ENCODE measurements at places on chromosomes 5 and 9.

- no peak for DNase-seq
Observed at GRCh38 chr5:179858241-179858585, 404 bp downstream of the MRNIP start.

GRCh38 chr9:137035937-137036336 lies 4.0 kb upstream of the FUT7 start:
- DNase-seq = no peak

- no peak for DNase-seq
Observed at GRCh38 chr5:14851050-14851419, 20.5 kb downstream of the ANKH start.

DNA sequence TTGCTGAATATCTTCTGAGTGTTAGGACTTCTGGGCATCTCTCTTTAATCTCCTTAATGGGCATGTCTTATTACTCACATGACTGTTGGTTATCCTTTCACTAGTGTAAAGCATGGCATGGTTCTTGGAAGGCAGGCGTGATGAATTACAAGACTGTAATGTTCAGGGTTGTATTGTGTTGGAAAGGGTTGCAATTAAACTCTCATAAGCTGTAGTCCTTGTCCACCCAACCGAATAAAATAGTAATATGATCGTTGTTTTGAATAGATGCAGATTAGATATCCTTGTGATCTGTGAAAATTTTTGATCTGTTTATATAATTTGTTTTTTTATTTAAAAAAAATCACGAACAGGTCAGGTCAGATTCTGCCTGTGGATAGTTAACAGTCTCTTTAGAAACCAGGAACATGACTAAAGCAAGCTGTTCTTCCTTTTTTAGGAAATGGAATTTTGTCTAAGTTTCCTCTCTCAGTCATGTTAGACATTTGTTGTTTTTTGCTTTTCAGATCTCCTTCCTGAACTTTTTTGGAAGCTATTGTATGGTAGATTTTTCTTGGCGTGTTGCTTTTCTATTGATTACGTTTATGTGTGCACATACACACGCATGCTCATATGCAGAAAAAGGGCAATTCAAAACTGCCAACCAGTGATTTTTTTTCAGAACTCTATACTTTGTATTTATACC lies 121.8 kb downstream of the ARHGEF28 start:
- DNase-seq = no peak

GRCh38 chr5:68443091-68443490 lies 227.5 kb downstream of the PIK3R1 start:
- DNase-seq = no peak

- DNase-seq = no peak
Observed at GRCh38 chr5:78793907-78794662, 145.5 kb upstream of the LHFPL2 start.

DNA sequence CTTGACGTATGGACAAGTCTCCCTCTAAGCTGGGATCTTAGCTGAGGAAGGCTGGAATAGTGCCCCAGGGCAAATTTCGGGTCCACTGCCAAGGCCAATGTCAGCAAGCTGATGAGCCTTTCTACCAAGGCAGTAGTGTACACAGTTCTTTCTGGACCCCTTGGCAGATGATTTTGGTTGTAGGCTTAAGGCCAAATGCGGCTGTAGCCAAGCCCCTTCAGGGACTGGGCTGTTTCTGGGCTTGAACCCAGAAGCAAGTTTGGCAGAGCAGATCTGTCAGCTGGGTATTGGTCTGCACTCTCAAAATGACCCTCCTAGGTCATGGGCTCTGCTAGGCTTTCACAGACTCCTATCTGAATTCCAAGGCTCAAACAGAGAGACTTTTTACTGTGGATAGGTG lies 121.6 kb downstream of the ADAMTSL1 start:
- no peak for DNase-seq

- DNase-seq = no peak
Observed at GRCh38 chr5:45568813-45569212, 127.4 kb downstream of the HCN1 start.

DNA sequence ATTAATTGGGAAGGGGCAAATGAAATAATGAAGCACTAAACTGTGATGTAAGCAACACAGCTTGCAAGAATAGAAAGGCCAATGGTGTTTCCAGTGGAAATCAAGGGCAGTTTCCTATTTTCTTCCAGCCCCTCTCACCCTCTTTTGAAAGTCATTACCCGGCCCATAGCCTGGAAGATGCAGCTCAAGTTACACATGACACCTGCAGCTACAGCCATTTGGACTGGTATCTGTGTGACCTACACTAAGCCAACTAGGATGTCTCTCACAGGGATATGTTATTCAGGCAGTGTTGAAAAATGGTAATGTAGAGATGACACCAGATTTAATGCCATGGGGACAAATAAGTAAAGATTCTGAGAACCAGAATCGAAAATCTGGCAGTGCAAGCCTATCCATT lies 439.4 kb upstream of the ZNF462 start:
- no peak for DNase-seq

GRCh38 chr5:157750320-157750719 lies 6.8 kb downstream of the LSM11 start:
- no peak for DNase-seq

DNA sequence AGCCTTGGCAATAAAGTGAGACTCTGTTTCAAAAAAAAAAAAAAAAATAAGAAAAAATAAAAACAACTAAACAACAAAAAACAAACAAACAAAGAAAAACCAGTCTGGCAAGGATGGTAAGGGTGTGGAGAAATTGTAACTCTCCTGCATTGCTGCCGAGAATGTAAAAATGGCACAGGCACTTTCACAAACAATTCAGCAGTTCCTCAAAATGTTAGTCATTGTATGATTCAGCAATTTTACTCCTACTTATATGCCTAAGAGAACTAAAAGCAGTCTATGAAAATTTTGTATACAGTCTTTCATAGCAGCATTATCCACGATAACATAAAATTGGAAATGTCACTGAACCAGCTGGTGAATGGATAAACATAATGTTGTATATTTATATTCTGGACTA lies 280.4 kb downstream of the CDH9 start:
- no peak for DNase-seq

DNA sequence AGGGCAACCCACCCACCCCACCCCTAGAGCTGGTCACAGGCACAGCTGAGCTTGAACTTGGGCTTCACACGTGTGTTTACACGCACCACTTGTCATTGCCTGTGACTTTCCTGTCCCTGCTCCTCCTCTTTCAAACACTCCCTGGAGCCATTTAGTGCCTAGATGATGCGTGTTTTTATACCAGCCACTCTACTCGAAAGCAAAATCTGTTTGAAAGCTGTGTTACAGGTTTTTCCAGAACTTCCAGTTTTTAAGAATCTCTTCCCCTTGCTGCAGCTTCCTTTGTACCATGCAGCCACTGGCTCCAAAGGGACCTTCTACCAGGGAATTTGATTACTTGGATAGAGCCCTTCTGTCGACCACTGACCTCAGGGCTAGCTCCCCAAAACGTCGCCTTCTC lies 78.8 kb upstream of the SPRY4 start:
- no peak for DNase-seq

- no peak for DNase-seq
Observed at GRCh38 chr9:82677086-82677485, 385.9 kb downstream of the RASEF start.

DNA sequence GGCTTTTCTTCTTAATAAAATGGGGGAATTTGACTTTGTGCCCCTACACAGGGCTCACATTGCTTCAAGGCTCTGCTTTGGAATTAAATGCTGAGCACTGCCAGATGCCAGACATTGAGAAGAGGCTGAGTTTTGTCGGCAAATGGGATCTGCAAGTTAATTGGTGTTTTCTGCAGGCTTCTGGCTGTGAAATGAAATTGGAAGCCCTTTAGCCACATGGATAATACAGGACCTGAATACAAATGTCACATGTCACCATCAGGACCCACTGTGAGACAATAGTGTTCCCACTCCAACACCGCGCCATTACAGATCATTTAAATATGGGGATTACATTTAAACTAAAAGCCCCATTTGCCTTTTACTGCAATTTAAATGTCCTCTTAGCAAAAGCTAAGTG lies 164.4 kb downstream of the ZSWIM6 start:
- no peak for DNase-seq

GRCh38 chr5:177601577-177602457 lies 1.9 kb downstream of the B4GALT7 start:
- DNase-seq = no peak

GRCh38 chr9:18888290-18888689 lies 144.7 kb downstream of the SAXO1 start:
- no peak for DNase-seq

DNA sequence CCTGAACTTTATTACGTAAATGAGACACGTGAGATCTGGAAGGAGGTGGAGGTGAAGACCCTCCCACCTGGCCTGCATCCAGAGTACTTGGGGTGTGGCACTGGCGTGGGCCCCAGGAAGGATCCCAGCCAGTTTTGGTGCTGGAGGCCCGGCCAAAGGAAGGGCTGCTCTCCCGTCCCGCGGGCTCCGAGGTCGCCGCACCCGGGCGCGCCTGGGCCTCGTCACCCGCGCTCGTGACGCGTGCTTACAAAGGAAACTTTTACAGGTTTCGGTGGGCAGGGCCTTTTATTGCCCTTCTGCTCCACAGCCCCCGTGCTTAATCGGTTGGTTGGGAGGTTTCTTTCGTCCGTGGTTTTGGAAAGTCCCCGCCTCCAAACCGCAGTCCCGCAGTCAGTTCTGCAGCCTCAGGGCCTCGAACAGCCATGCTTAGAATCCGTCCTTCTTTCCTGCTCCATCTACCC lies 29.2 kb downstream of the CDKN2A start:
- DNase-seq = no peak

GRCh38 chr5:143562935-143563334 lies 159.4 kb upstream of the NR3C1 start:
- DNase-seq = no peak

DNA sequence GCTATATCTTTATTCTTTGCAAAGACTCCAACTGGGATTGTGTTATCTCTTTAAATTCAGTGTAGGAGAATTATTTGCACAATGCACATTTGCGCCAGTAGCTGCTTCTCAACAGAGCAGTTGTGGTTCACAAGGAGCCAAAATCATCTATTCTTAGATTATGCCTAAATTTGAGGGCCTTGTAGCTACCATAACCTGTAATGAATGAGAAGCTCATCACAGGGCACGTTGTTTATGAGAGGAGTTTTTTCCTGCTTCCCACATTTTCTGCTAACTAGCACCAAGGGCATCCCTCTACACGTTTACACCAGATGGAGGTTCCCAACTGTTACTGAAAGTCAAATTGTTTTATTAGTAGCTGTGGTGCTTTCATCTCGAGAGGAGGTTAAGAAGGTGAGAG lies 322.4 kb downstream of the TMEM161B start:
- no peak for DNase-seq

GRCh38 chr9:77827104-77827784 lies 179.1 kb upstream of the GNA14 start:
- DNase-seq = no peak

DNA sequence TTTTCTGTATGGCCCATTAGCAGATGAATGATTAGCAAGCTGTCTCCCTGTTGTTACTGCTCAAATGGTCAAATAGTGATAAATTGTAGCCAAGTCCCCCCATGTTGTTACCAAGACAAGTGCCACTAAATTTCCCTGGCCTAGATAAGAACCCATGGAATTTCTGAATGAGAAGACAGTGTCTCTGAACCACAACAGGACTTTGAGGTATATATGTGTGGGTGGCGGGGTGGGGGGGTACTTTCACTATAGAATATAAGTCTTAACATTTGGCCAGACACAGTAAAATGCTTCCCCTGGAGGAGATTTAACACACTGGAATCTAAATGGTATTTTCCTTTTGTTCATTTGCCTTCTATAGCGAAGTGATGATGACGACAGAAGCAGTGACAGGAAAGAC lies 28.7 kb downstream of the XPA start:
- DNase-seq = no peak

GRCh38 chr9:72946318-72946717 lies 6.5 kb downstream of the ALDH1A1 start:
- no peak for DNase-seq

GRCh38 chr9:77455312-77455927 lies 192.7 kb downstream of the GNA14 start:
- peak; percentile 11 for DNase-seq

- DNase-seq = no peak
Observed at GRCh38 chr5:64417390-64417789, 88.4 kb upstream of the RGS7BP start.

GRCh38 chr5:157292599-157292998 lies 26.7 kb downstream of the CYFIP2 start:
- no peak for DNase-seq

DNA sequence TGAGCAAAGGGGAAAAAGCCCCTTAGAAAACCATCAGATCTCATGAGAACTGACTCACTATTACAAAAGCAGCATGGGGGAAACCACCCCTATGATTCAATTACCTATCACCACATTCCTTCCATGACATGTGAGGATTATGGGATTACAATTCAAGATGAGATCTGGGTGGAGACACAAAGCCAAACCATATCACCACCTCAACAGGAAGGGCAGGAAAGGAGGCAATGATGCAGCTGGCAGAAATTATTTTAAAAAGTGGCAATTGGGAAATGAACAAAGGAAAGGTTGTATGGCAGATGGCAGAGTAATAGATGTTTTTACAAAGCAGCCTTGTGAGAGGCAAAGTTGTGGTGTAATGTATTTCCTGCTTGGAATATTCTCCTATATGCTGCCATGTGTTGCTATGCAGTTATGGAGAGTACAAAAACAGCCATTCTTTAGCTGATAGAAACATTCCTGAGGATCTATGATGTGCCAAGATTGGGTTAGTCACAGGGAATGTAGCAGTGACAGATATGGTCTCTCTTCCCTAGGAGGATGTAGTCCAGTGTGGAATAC lies 138.8 kb downstream of the SMC2 start:
- DNase-seq = no peak

DNA sequence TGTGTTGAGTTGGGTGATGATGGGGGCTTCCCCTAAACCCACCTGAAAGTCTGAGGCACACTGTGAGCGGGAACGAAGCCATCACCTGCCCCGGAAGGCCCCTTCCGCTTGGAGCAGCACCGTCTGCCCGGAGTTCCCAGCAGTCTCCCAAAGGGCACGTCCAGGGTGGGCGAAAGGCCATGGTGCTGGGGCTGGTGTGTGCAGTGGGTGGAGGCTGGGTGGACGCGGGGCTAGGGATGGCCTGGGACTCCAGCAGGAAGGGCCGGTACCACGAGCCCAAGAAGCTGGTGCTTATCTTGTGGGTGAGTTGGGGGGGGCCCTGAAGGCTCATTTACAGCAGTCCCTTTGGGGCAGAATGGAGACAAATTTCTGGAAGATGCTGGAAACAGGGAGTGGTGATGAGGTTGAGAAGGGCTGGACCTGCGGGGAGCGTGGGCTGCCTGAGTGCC lies 4.6 kb downstream of the FLT4 start:
- no peak for DNase-seq

DNA sequence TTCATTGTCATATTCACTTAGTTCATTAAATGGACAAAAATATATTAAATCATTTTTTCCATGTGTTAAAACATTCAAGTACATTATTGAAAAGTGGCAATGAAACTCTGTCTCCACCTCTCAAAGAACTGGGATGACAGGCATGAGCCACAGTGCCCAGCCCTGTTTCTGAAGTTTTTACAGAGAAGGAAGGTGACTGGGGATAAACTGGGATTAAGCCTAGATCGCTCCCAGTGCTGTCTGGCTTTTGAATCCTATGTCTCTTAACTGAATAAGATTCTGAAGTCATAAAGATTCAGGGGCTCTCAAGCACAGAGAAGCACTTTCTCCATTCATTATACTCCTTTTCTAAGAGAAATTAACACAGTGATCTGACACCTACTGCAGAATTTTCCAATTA lies 88.3 kb downstream of the SLC38A9 start:
- no peak for DNase-seq

- DNase-seq = no peak
Observed at GRCh38 chr9:137383081-137383783, 39.7 kb downstream of the EXD3 start.

All from stimulated activated CD4-positive, alpha-beta T cell treated with anti-CD3 and anti-CD28 coated beads, Interleukin-1b, Interleukin-23, amount 100 ng/mL, for 1 hour (primary cell).